ENCODE measurements at places on chromosomes 7 and 10. TPM values are rescaled to one million over a fixed set of nuclear protein-coding genes. Genes with fewer than 3 reads are reported as not detected.

COBL gene
- total RNA-seq, result 3.3 TPM

IDI2 gene
- total RNA-seq, result not detected

DNA sequence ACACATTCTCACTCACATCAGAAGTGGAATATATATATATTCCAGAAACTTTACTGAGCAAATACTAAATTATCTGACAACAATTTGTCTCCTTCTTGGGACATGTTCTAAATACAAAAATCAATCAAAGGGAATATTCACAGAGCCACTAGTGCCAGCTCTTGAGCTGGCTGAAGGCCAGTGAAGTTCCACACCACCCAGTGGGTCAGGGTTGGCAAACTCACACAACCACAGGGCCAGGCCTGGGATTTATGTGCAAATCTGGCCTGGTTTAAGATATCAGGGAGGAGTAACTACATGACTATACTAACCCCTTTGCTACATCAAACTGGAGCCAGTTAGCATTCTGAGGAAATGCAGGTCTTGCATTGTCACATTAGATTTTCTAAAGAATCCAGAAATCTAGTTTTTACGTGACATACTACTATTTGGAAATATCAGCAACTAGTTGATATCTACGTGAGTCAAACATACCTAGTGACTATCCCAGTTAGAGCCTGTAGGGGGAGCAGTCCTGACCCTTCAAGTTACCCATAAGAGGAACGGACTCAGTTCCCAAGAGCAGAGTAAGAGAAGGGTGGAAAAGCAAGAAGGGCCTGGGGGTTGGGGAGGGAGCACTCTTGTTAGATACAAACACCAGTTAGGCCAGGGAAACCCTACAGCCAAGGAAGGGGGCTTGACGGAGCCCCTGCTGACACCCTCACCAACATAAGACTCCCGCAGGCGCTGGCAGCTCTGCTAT is 600.4 kb downstream of the KCNMA1 start:
- DNase-seq, result no peak

DNA sequence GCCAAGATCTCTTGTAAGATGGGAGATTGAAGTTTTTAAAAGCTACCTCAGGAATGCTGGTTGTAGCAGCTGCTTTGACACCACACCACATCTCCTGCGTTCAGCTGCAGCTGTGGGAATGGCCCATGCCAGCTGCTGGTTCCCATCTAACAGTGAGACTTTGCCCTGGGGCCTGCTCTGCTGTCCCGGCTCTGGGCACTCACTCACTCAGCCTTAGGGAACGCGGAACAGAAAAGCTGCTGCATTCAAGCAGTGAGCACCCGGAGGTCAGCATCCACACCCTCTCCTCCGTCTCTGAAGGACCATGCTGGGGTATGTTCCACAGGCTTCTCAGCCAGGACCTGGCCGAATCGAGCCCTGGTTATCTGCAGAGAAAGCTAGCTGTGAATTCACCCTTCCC is 197.1 kb upstream of the CXCL12 start:
- no peak for DNase-seq

- DNase-seq, result no peak
Observed at GRCh38 chr7:2140216-2141020, 92.3 kb downstream of the MAD1L1 start.

- no peak for DNase-seq
Observed at GRCh38 chr10:112352044-112352443, 21.9 kb upstream of the ACSL5 start.

- DNase-seq, result no peak
Observed at GRCh38 chr10:52351914-52352330, 37.8 kb downstream of the DKK1 start.

- no peak for DNase-seq
Observed at GRCh38 chr10:69835875-69836730, 34.4 kb downstream of the COL13A1 start.

DNA sequence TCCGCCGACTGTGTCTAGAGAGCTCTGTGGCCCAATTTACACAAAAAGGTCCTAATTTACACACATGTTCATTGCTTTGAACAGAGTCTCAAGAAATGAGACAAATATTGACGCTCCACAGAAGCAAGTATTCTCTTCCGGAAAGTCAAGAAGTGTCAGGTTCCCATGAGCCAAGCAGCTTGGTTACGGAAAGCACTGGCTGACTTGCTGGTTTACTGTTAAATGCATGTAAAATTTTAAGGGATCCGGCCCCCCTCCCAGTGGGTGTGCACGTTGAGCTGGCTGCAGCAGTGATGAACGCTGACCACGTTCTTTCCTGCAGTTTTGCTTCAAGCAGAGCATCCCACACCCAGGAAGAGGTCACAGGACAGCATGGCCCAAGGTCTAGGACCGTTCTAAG is 76.8 kb downstream of the DIP2C start:
- no peak for DNase-seq

GRCh38 chr7:141679014-141679413 is 23.0 kb downstream of the DENND11 start:
- no peak for DNase-seq

- DNase-seq, result no peak
Observed at GRCh38 chr10:33939892-33940291, 605.4 kb upstream of the NRP1 start.

GRCh38 chr7:45147858-45148652 is 9.5 kb upstream of the RAMP3 start:
- no peak for DNase-seq

DNA sequence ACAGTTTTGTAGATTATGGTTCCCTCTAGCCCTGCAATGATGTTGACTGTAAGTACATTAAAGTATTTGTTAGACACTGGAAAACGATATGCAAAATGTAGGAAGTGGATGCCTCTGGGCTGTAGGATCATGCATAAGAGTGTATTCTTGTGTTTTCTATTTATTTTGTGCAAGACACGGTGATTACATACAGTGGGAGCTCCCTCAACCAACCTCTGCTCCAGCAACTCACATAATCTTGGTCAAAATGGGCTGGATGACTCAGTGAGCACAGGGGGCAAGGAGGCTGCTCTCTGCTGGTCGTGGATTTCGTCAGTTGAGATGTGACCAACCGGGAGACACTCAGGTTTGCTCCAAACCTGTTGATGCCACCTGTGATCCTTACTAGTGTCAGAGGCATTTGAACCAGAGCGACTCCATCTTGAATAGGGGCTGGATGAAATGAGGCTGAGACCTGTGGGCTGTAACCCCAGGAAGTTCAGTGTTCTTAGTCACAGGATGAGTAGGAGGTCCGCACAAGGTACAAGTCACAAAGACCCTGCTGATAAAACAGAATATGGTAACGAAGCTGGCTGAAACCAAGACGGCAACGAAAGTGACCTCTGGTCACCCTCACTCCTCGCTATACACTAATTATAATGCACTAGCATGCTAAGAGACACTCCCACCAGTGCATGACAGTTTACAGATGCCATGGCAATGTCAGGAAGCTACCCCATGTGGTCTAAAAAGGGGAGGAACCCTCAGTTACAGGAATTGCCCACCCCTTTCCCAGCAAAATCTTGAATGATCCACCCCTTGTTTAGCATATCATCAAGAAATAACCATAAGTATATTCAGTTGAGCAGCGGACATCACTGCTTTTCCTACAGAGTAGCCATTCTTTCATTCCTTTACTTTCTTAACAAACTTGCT is 56.4 kb upstream of the FAM20C start:
- DNase-seq, result no peak

- DNase-seq, result no peak
Observed at GRCh38 chr10:46308666-46309450, 22.1 kb downstream of the ANTXRL start.

All from urinary bladder (tissue), 4 donors.